CD8-positive, alpha-beta memory T cell (primary cell): ENCODE measurements at places on chromosomes 7 and 10. TPM values are rescaled to one million over a fixed set of nuclear protein-coding genes. Genes with fewer than 3 reads are reported as not detected.

GRCh38 chr10:10745291-10745690 lies 272.4 kb upstream of the CELF2 start:
- no peaks in the 10 kb centered on the region for H3K4me1 ChIP-seq
- H3K4me3 ChIP-seq: no peak overlapping the region
- H3K27ac ChIP-seq: no peak overlapping the region
- no peaks in the 10 kb centered on the region for H3K36me3 ChIP-seq
- no peaks in the 10 kb centered on the region for H3K27me3 ChIP-seq

DNA sequence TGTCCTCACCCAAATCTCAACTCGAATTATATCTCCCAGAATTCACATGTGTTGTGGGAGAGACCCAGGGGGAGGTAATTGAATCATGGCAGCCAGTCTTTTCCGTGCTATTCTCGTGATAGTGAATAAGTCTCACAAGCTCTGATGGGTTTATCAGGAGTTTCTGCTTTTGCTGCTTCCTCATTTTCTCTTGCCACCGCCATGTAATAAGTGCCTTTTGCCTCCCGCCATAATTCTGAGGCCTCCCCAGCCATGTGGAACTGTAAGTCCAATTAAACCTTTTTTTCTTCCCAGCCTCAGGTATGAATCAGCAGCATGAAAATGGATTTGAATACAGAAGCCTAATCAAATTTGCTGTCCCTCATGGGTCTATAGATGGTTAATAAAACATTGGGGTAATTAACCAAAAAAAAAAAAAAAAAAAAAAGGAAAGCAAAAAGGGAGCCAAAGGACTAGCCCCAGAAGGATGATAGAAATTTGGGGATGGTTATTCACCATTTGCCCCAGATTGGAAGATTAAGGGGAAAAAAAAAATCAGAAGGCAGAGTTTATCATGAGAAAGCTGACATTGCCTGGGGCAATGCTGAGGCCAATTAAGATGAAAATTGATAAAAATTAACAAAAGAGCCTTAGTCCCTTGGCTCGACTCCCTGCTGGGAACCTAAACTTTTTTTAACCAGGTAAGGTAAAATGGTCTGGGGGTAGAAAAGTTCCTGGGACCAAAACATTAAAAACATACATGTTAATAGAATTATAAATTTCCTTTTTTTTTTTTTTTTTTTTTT lies 27.6 kb downstream of the AVL9 start:
- no peaks in the 10 kb centered on the region for H3K27me3 ChIP-seq
- no peaks in the 10 kb centered on the region for H3K36me3 ChIP-seq
- no peak overlapping the region for H3K27ac ChIP-seq
- H3K4me3 ChIP-seq: no peak overlapping the region
- no peak for DNase-seq
- no peaks in the 10 kb centered on the region for H3K4me1 ChIP-seq

The SFXN4 gene
- total RNA-seq: 48.2 TPM

DNA sequence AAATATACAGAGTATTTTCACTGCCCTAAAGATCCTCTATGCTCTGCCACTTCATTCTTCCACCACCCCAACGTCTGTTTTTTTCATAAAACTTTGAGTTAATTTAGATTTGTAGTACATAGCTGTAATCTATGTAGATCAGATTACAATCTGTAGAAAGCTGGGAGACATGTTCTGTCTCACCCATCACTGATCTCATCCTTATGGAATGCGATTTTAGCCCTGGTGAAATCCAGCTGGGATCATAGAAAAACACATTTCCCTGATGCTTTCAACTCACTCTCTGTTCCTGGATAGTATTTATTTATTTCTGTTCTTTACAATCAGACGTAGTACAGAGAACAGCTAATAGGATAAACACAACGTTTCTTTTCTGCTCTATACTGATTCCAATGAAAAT lies 521.0 kb downstream of the KIF20B start:
- no peaks in the 10 kb centered on the region for H3K27me3 ChIP-seq
- no peaks in the 10 kb centered on the region for H3K36me3 ChIP-seq
- no peaks in the 10 kb centered on the region for H3K4me1 ChIP-seq
- DNase-seq: no peak

The SPDYE1 gene
- total RNA-seq: not detected

DNA sequence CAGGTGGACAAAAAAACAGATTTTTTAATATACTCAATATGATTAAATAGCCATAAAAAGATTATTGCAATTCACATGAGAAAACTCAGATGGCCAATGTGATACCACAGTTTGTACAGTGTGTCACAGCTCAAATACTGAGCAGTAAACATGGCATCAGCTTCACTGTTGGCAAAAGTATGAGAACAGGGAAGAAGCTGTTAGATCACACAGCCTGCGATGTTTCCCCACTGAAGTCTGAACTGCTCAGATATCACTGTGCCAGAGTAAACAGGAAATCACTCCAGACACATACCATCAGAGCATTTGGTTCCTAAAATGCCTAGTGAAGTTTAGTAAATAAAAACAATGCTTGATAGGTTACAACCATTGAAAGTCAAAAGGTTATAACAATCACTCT lies 347.8 kb downstream of the ETV1 start:
- no peak overlapping the region for H3K4me3 ChIP-seq
- DNase-seq: no peak
- H3K36me3 ChIP-seq: no peaks in the 10 kb centered on the region
- H3K27me3 ChIP-seq: no peaks in the 10 kb centered on the region

GRCh38 chr10:111079241-111079760 lies 2.5 kb downstream of the ADRA2A start:
- no peaks in the 10 kb centered on the region for H3K36me3 ChIP-seq
- H3K4me3 ChIP-seq: no peak overlapping the region
- no peak overlapping the region for H3K27ac ChIP-seq
- no peak for DNase-seq
